Activated CD4-positive, alpha-beta T cell treated with anti-CD3 and anti-CD28 coated beads, Interleukin-2, amount 50 U/mL, for 16 hours (primary cell): ENCODE measurements at places on chromosomes 5 and 9.

DNA sequence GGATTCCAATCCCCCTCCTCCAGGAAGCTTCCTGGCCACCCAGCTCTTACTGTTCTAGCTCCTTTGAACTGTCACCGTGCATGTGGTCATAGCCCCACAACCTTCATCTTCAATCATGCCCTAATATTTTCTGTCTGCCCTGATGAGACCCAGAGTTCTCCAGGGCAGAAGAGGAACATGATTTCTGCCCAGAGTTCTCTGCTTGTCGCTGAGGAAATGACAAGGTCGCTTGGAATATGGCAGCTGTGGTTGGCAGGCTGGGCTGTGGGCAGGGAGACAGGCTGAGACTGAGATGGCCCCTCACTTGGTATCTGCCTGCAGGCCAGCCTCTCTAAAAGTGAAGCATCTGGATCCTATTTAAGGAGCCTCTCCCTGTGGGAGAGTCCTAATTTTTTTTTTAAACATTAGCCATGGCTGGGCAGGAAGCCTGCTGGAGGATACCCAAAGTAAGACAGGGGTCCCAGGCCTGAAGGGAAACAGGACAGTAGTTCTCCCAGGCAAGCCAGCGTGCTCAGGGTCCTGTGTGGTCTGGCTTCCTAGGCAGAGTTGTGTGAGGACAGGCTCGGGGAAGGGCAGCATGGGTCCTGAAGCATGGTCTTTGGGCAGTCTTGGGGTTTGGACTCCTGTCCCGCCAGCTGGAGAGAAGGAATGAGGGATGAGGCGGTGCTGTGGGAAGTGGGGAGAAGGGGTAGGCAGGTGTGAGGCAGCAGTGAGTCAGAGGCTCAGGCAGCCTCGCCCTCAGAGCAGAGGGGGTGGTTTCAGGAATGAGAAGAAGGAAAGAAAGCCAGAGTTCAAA is 242.1 kb downstream of the FSTL4 start:
- no peak for DNase-seq

- DNase-seq = no peak
These were observed 40.8 kb upstream of the SPDL1 start for GRCh38 chr5:169542811-169543210.

- no peak for DNase-seq
These were observed 39.1 kb downstream of the FBN2 start for GRCh38 chr5:128498844-128499455.

- DNase-seq = no peak
These were observed 1.5 kb downstream of the CRHBP start for GRCh38 chr5:76954383-76954763.

DNA sequence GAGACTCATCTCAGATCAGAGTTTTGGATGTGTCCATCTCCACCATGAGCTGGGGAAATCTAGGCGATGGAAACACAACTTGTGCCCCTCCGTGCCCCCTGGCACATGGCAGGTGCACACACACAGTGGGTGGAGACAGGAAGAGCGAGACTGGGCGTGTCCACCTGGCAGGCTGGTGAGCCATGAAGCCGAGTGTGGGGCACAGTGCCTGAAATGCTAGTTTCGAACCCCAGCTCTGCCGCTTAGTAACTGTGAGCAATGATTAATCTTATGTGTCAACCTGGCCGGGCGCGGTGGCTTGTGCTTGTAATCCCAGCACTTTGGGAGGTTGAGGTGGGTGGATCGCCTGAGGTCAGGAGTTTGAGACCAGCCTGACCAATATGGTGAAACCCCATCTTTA is 80.8 kb upstream of the RNU6ATAC start:
- DNase-seq = no peak

GRCh38 chr9:110086537-110086936 is 121.4 kb downstream of the C9orf152 start:
- DNase-seq = no peak

GRCh38 chr5:1536871-1537602 is 13.3 kb upstream of the LPCAT1 start:
- DNase-seq = no peak

DNA sequence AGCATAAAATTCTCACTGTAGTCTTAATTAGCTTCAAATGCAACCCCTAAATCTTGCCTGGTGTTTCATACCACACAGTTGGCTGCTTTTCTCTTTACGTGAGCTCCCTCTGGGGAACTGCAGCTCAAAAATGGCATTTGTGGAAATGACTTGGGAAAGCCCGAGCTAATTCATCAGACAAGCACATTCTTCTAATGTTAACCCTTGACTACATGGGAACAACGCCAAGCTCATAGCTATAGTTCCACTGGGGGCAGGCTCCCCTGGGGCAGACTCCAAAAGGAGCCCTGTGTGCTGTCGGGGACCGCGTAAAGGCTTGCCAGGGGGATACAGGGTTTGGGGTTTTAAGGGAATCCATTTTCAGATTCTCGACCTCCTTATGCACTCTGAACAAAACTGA is 301.4 kb upstream of the DAP start:
- no peak for DNase-seq

DNA sequence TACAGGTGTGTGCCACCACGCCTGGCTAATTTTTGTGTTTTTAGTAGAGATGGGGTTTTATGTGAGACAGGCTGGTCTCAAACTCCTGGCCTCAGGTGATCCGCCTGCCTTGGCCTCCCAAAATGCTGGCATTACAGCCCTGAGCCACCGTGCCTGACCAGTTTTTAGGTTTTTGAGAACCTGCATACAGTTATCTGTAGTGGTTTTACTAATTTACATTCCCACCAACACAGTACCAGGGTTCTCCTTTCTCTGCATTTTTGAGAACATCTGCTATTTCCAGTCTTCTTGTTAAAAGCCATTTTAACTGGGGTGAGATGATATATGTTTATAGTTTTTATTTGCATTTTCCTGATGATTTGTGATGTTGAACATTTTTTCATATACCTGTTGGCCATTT is 12.8 kb downstream of the DMXL1 start:
- no peak for DNase-seq

DNA sequence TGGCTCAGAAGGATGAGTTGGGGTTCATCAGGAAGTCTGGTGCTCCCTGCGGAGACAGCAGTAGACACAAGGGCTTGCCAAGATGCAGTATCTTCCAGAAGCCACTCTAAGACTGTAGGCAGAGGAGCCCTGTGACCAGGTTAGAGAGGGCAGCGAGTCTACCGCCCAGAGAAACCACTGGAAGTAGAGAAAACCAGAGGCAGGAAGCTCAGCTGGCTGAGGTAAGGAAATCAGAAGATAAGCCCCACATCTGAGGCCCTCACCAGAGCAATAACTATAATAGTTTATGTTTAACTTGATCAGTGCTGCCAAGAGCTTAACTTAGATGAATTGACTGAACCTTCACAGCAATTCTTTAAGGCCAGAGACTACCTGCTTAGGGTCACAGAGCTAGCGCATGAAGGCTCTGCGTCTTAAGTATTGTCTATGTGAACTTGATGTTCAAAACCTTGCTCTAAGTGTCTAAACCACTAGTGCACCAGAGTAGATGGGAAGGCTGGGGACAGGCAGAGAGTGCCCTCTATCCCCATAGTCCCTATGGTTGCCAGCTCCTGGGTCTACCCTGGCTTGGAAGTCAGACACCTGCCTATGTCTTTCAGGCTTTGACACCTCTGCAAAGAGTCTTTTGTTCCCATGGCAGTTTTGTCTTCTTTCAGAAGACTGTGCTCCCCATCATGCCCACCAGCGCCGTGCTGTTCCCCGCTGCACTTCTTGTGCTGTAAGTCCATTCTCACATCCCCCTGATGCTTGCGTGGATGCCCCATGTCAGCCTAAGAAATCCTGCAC is 228.2 kb upstream of the KLF4 start:
- no peak for DNase-seq

GRCh38 chr5:153136910-153137614 is 353.4 kb upstream of the GRIA1 start:
- no peak for DNase-seq

DNA sequence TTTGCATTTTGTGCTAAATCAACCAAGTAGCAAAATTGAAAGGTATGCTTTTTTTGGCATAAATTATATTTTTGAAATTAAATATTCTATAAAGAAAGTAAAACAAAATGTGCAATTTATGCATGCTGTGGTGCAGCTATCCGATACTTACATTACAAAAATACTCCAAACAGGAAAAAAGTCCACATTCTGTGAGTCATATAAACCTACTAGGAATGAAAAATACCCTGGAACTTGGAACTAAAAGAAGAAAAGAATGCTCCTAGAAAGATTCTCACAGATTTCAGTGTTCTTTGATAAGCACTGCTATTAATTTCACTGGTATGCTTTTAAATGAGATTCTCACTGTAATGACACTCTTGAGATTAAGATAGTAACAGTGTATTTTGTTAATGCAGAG is 92.6 kb downstream of the OSMR start:
- no peak for DNase-seq

DNA sequence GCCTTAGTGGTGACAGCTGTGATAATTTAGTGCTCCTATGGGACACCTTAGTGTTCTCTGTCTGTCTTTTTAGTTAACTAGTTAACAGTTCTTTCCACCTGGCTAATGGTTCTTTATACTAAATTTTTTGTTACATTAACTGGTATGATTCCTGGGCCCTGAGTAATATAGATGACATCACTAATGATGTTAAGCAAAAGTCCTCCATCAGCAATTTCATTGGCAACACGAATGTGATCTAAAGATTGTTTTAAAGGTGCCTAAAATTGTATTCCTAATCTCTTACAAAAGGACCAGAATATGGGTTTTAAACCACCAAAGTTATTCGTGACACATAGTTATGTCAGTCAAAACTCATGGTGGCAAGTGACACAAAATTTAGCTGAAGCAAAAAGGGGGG is 235.3 kb downstream of the TENT4A start:
- DNase-seq = no peak

DNA sequence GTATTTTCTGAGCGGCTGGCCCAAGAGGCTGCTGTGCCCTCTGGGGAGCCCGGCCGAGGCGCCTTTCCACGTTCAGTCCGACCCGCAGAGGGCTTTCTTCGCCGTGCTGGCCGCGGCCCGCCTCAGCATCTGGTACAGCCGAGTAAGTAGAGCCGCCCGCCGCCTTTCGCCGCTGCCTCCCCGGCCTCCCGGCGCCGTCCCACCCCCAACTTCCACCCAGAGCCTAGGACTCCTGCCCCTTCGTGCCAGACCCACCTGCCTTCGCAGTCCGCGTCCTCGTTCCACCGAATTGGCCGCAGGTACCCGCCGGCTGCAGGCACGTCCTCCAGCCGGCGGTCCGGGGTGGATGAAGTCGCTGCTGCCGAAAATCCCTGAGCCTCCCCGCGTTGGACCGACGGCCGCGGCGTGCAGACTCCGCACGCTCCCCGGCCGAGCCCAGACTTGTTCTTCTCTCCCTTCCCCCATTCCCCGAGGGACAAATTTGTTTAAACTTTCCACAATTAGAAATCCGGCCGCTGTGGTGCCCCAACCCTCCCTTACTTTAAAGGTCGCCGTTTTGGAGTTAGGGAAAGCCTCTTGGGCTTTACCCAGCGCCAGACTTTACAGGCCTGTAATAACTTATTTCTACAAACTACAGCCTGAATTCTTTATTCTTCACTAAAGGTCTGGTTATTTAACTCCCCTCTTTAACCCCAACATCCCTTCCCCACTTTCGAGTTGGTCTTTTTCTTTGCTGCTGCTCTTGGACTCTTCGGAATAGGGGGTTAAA is 589 bp downstream of the RIC1 start:
- peak; percentile 28 for DNase-seq

- DNase-seq = no peak
These were observed 12.5 kb downstream of the SH3RF2 start for GRCh38 chr5:145948921-145949320.

DNA sequence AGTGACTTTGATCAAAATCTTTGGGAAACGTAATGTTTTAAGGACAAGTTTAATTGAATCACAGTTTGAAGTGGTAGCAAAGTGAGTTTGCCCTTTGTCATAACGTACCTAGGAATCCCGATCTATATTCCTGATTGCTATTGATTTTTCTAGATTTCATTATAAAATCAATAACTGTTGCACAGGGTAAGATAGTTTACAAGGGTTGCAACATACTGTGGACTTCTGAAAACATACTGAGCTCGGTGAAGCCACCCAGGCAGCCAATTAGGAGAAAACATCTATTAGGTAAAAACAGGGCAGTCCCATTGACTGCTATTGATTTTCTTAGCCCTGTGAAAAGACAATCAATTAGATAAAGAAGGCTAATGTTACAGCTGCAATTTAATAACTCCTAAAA is 659.9 kb downstream of the ISL1 start:
- DNase-seq = no peak

DNA sequence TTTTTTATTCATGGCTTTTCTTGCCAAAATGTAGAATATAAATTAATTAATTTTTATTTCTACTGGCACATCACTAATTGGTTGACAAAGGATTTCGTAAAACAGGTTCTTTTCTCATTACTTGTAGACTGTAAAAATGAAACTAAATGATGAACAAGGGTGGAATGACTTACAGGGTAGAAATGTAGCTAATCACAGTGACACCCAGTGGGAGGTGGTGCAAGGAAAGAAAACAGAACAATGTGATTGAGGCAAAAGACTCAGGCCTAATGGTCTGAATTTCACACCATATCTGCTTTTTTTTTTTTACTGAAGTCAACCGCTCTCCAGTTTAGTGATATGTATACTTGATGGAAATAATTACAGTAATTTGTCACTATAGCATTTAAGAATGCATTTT is 28.9 kb downstream of the GABRG2 start:
- DNase-seq = no peak

GRCh38 chr5:146466521-146467349 is 19.6 kb downstream of the TCERG1 start:
- no peak for DNase-seq

GRCh38 chr9:116334546-116335150 is 181.1 kb downstream of the PAPPA start:
- no peak for DNase-seq

GRCh38 chr5:67842806-67843205 is 372.8 kb upstream of the PIK3R1 start:
- DNase-seq = no peak

- no peak for DNase-seq
These were observed 49.0 kb downstream of the SGCD start for GRCh38 chr5:156375895-156376495.

DNA sequence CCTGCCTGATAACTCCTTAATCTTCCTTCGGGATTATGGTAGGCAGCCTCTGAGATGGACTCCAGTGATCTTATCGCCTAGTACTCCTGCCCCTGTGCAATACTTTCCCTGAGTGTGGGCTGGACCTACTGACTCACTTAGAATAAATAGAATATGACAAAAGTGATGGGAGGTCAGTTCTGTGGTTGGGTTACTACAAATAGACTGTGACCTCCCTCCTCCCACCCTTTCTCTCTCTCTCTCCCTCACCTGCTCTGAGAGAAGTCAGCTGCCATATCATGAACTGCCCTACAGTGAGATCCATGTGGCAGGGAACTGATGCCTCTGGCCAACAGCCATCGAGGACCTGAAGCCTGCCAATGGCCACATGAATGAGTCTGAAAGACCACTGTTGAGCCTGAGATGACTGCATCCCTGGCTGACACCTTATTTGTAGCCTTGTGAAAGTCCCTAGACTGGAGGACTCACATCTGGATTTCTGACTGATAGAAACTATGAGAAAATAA is 31.7 kb downstream of the NRG2 start:
- no peak for DNase-seq

DNA sequence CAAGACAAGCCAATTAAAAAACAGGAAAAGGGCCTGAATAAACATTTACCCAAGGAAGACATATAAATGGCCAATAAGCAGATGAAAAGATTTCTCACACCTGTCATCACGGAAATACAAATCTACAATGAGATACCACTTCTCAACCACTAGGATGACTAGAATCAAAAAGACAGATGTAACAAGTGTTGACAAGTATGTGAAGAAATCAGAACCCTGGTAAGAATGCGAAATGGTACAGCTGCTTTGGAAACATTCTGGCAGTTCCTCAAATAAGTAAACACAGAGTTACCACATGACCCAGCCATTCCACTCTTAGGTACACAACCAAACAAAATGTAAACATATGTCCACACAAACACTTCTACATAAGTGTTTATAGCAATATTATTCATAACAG is 32.5 kb downstream of the LEAP2 start:
- no peak for DNase-seq
